ENCODE measurements at places on chromosomes 1 and 21. TPM values are rescaled to one million over a fixed set of nuclear protein-coding genes. Genes with fewer than 3 reads are reported as not detected.

The NPR1 gene
- total RNA-seq, result 2.1 TPM

The SH3BGR gene
- total RNA-seq, result 6.9 TPM

The SPRR3 gene
- total RNA-seq, result not detected

GRCh38 chr1:46772571-46772970 is 26.3 kb upstream of the CYP4B1 start:
- DNase-seq, result no peak

DNA sequence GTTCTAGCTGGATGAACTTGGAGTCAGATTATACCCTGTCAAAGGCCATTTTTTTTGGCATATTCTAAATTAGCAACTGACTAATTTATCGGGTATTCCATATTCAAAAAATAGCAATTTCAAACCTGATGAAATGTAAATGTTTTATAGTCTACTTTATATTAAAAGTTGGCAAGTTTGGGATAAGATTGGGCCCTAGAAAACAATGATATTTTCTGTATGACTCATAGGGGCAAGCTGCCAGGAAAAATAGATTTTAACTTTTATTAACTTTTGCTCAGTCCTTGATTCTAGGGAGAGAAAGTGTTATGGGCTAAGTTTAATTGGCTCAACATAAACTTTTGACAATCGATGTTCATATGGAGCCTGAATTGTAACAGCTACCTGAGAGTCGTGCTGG is 576.9 kb upstream of the B3GALT2 start:
- DNase-seq, result no peak

Measured in kidney epithelial cell (primary cell).